Stimulated activated CD4-positive, alpha-beta T cell treated with anti-CD3 and anti-CD28 coated beads, TNF-alpha, amount 100 ng/mL, for 48 hours (primary cell): ENCODE measurements at places on chromosomes 3 and 15.

DNA sequence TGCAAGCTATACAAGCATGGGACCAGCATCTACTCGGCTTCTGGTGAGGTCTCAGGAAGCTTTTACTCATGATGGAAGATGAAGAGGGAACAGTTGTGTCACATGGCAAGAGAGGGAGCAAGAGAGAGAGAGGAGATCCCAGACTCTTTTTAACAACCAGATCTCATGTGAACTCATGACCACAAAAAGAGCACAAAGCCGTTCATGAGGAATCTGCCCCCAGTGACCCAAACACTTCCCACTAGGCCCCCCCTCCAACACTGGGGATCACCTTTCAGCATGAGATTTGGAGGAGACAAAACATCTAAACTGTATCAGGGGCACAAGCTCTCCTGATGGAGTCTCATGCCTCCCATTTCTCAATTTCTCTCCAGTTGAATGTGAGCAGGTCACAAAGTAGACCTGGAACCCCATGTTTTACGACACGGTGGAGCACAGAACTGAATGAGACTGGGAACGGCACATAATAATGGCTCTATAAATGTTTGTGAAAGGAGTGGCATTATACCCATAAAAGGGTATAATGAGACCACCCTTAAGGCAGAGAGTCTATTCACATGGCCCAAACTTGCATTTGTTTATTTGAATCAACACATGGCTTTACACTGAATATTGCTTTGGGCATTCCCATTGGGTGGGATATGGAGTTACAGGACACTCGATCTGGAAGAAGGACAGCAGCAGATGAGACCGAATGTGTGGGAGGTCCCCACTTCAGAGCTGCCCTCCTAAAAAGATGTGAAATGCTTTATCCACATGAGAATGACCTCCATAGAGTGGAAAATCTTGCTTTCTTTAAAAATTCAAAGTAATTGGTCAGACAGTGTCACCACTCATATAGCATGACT lies 38.8 kb downstream of the IL16 start:
- DNase-seq: no peak

DNA sequence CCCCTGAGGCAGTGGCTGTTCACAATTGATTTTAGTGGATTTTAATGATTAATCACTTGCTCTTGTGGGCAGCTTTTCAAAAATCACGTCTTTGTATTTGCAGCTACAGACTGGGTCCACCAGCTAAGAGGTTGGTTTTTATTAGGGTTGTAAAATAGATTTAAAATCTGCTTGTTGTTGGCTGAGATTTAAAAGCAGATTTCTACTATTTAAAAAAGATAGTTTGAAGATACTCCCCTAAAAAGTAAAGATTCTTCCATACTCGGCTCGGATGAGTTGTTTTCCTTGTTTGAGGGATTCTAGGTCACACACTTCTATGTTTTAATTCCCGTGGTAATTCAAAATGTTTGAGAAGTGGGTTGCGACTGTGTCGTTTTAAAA lies 1.7 kb downstream of the KLHL24 start:
- DNase-seq: no peak

DNA sequence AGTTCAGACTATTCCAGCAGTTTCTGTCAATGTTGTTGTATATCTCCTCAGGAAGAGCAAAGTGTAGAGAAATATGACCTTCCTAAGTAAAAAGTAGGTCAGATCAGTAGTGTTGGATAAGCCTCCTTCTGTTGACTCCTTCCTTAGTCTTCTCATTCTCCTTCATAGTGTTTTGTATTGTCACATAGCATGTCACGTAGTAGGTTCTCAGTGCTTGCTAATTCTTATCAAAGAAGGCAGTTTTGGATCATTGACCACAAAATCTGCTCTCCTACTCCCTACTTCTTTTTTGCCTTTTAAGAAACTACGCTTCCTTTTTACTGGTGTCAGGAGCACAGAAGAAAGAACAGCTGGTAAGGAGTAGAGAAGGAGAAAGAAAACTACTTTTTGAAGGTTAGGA lies 1.0 kb upstream of the MGA start:
- DNase-seq: no peak

- no peak for DNase-seq
These were observed 22.2 kb upstream of the CMTM8 start for GRCh38 chr3:32216172-32216783.

DNA sequence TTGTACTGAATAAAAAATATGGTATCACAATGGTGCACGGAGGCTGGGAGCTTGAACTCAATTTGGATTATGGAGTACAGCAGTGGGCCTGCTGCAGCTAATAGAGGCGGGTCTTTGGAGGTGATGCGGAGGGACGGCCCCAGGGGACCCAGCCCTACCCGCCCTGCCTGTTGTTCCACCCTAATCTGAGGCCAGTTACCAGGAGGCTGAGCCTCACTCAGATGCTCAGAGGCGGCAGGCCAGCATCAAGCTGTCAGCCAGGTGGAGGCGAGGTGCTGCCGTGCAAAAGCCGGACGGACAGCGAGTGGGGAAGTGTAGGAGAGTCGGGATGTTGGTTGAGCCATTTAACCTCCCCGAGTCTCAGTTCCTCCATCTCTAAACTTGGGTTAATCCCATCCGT lies 218.5 kb upstream of the RGMA start:
- no peak for DNase-seq

DNA sequence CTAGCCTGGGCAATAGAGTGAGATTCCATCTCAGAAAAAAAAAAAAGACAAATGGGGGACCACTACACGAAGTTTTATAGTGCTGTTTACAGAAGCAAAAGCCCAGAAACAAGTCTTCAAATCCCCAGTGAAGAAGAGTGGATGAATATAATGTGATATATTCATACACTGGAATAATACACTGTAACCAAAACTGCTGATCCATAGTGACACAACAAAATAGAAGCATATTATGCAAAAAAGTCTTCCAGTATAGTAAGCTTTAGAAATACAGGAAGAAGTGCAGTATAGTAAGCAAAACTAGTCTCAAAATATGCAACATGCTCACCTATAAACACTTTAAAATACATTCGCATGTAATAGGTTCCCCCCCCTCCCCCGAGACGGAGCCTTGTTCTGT lies 11.9 kb upstream of the FAH start:
- DNase-seq: no peak

- peak; percentile 95 for DNase-seq
These were observed 26.5 kb downstream of the ATRIP start for GRCh38 chr3:48472923-48473616.
